A172 (cell line): ENCODE measurements at places on chromosomes 11 and 22. TPM values are rescaled to one million over a fixed set of nuclear protein-coding genes. Genes with fewer than 3 reads are reported as not detected.

GRCh38 chr11:33480626-33481025, 220.0 kb downstream of the C11orf91 start:
- DNase-seq: no peak

GRCh38 chr11:88620568-88621130, 283.1 kb upstream of the CTSC start:
- DNase-seq: no peak

DNA sequence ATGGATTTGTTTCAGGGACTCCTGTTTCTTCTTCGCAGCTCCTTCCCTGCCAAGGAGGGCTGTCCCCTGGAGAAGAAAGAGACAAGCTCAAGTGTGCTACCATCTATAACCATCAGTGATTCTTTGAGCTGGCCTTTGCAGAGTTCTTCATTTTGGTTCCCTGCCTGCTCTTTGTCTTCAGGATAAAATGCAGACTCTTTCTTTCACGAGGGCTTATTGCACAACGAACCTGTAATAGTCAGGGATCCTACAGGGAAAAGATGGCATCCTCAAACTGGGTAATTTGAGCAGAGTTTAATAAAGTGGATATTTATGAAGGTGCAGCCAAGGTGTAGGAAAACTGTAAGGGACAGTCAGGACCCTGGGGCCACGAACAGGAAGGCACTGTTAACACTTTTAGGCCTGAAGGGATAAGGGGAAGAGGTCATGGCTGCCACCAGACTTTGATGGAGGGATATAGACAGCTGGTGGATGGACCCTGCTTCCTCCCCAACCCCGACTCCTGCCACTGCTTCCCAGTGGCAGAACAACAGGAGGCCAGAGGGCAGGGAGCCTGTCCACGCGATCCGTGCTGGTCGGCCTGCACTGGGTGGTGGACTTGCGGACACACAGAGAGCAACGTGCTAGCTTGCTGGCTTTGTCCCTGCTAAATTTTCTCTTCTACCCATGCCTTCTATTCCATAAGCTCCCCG, 767.0 kb downstream of the NTM start:
- no peak for DNase-seq

- no peak for DNase-seq
Measured at GRCh38 chr11:22467248-22467647, 129.1 kb downstream of the SLC17A6 start.

GRCh38 chr11:37107415-37107814, 509.4 kb upstream of the RAG2 start:
- DNase-seq: no peak

DNA sequence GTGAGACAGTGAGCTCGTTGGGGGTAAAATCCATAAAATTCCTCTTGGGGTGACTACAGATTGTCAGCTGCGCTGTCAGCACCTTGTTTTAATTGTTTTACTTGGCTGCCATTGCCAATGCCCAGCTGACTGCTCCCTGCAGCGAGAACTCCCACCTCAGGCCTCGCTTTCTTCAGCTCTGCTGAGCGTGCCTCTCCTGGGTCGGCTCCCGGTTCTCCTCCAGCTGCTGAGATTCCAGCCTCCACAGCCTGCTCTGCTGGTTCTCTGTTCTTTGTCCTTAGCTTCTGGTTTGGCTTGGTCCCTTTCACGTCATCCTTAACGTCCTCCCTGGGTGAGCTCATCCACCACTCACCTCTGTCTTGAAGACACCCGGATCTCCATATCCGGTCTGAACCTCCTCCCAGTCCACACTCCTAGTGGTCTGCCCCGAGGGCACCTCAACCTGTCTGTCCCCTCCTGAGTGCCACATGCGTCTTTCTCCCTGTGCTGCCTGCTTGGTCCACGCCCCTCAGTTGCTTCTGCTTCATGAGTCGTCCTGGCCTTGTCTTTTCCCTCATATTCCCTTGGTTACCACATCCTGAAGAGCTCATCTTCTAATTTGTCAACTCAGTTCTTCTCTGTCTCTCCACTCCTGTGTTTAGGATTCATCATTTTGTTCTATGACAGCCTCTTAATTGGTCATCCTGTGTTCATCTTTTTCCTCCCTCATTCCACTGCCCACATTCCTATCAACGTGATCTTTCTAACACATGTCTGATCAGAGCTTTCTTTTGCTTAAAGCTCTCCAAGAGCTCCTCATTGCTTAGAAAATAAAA, 35.6 kb downstream of the BMAL1 start:
- DNase-seq: no peak

PDE2A gene
- total RNA-seq: 6.5 and 8.8 TPM in 2 replicates

MRGPRX3 gene
- total RNA-seq: not detected in 2 replicates

TBX10 gene
- total RNA-seq: not detected in 2 replicates

OR51B2 gene
- 0.29 and 1.5 TPM in 2 replicates for total RNA-seq
